ENCODE measurements at places on chromosomes 16 and 17.
A peak's percentile ranks its signal among the peaks of the same experiment; 100 is the strongest.

DNA sequence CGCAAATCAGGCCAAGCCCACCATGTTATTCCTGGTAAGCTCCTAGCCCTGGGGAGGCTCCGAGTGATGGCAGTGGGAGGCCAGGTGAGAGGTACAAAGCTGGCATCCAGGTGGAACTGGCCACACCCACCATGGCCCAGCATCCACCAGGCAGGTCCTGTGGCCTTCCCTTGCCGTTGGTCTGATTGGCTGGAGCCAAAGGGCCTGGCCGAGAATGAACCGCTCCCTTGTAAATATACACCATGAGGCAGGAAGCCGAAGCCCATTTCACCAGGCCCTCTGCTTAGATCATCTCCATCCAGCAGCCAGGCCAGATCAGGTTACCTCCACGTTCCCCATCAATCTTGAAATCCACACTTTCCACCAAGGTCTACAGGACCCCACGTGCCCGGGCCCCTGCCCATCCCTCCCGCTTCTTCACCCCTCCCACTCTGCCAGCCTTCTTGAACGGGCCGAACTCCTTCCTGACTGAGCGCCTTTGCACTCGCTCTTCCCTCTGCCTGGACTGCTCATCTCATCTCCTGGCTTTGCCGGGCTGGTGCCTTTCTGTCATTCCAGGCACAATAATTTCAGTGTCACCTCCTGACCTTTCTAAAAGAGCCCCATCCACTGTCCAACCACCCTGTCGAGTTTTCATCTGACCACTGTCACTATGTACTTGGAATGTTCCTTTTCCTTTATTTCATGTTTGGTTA, 5.8 kb downstream of the SOCS1 start:
- no peak for DNase-seq

DNA sequence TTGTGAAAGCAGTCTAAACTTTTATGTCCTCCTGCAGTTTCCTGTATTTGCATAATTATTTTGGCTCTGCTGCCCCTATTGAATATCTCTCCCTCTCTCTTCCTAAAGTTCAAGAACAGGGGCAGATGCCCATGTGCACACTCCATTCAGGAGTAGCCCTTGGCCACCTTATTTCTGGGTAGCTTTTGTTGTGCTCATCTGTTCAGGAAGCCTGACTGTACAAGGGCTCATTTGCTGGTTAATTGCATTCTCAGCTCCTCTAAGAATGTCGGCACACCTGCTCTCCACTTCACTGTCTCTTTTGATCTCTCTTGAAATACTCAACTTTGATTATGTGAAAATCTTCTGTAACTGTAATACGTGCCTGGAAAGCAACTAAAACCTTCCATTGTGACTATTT, 1378.8 kb upstream of the CDH8 start:
- DNase-seq, result no peak

DNA sequence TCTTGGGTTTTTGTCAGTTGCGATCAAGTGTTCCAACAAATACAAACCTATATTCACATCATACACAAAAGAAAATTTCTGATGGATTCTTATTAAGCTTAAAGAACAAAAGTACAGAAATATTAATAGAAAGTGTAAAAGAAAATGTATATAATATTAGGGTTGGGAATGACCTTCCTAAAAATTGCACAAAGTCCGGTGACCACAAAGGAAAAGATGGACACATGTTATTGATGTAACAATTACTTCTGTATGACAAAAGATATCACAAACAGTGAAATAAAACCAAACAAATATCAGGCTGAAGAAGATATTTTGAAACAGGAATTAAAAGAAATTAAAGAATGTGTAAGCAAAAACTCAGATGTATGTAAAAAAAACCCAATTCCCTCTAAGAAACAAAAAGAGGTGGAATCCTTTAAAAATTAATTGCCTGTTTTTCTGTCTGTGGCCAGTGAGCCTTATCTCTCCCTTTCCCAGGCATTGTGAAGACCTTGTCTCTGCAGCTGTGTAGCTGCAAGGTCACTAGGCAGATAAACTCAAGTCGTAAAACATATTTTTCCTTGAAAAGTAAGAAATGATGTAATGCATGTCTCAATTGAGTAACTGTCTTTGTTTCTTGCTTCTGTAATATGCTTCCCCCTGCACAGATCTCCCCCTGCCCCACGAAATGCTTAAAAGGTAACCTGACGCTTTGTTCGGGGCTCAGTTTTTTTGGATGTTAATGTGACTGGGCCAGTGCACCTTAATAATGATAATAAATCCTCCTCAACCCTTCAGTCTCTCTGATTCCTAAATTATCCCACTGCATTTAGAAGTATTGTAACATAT, 2.8 kb downstream of the ST6GALNAC1 start:
- no peak for DNase-seq

- no peak for DNase-seq
Observed at GRCh38 chr17:71978435-71978834, 142.4 kb upstream of the SOX9 start.

- no peak for DNase-seq
Observed at GRCh38 chr16:86639354-86639753, 61.0 kb downstream of the FOXL1 start.

- DNase-seq, result no peak
Observed at GRCh38 chr17:42639525-42640113, 19.5 kb upstream of the TUBG2 start.

DNA sequence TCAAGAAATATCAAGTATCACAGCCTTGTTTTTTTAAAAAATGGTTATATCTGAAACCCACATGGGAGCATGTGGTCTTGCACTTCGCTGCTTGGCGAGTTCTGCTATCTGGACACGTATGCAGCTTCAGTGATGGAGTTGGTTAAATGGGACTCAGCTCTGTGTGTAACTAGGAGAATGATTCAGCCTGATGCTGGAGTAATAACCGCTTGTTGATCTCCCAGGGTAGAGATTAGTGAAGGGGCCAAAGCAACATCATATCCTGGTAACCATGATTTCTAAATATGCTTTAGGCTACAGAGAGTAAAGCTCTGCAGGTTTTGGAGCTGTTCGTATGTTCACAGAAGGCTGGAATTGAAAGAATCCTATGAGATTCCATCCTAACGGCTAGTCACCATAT, 63.2 kb downstream of the IQCK start:
- DNase-seq, result no peak

DNA sequence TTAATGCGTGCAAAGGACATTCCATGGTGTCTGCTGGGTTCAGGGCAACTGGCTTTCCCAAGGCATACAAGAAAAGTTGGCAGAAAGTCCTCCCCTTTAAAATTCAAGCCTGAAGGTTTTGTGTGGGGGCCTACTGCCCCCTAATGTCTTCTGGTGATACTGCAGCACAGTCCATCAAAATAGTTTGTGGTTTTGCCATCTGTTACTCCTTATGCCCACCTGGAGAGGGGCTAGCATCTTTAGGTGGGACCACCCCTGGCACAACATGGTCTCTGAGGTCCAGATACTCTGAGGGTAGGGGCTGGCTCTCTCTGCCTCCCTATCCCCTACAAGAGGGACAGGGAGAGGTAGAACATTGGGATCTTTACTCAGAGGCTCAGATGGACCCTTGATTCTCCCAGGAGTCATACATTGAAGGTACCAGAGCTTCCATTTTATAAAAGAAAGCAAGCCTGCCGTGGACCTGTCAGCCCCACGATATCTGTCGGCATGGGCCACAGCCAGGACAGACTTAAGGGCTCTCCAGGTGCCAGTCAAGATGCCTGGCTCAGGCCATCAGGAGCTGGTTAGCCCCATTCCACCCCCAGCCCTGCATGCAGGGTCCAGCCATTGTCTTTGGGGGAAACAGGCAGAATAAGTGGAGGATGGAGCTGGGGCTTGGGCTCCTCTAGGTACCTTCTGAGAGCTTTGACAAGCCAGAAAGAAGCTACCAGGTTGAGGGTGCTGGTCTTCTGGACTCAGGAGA, 6.3 kb downstream of the ESRP2 start:
- DNase-seq, result no peak

- peak; percentile 80 for DNase-seq
Observed at GRCh38 chr16:88785106-88785924, at the start of gene PIEZO1. TSS of gene PIEZO1 (minus strand) at chr16:88785220. CDS start at chr16:88784964, 256 bp downstream.

GRCh38 chr16:66382966-66383299, 16.4 kb downstream of the CDH5 start:
- no peak for DNase-seq

- DNase-seq, result no peak
Observed at GRCh38 chr16:25395528-25395927, 137.9 kb upstream of the ZKSCAN2 start.

GRCh38 chr17:27741361-27741861, 58.9 kb downstream of the NOS2 start:
- no peak for DNase-seq

GRCh38 chr17:35529866-35530265, 7.6 kb downstream of the SLFN12L start:
- DNase-seq, result no peak

GRCh38 chr17:79943347-79944241, 92.1 kb downstream of the TBC1D16 start:
- no peak for DNase-seq

DNA sequence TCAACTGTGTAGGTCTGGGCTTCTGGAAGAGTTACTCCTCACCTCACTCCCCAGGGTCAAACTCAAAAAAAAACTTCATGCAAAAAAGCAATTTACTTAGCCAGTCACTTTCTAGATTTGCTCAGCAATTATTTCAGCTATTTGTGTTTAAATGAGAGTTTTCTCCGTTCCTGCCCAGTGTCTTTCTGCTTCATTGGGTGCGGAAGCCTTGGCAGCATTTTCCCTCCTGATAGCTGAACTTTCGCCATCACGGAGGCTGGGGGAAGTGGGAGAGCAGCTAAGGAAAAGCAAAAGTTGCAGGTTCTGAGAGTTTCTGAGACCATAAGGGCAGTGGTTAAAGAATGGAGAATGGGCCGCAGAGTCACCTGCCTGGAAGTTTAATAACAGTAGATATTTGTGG, 287.1 kb upstream of the DYNLRB2 start:
- no peak for DNase-seq

GRCh38 chr17:7354262-7354843, 603 bp upstream of the TMEM95 start:
- no peak for DNase-seq

DNA sequence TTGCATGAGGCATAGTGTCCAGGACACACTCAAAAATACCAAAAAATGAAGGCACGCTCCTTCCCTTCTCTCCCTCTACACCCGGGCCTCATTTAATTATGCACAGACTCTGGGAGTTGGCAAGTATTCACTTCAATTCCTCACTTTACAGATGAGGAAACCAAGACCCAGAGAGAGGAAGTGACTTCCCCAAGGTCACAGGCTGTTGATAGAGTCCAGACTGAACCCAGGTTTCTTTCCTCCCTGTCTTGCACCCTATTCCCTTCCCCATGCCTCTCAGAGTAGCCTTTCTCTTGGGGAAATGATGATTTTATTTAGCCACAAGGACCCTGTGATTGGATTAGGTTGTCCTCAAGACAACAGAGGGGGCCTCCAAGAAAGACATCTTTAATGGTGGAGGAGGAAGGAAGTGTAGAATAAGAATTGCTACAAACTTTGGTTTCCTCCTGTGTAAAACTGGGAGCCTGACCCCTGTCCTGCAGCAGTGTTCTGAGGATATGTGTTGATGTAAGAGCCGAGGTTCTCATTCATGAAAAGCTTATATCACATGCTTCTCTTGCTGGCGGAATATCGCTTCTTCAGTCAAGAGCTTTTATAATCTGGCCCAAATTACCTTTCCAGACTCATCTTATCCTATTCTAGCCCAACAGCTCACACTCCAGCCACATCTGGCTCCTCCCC, 48.8 kb upstream of the SIAH1 start:
- DNase-seq, result no peak

DNA sequence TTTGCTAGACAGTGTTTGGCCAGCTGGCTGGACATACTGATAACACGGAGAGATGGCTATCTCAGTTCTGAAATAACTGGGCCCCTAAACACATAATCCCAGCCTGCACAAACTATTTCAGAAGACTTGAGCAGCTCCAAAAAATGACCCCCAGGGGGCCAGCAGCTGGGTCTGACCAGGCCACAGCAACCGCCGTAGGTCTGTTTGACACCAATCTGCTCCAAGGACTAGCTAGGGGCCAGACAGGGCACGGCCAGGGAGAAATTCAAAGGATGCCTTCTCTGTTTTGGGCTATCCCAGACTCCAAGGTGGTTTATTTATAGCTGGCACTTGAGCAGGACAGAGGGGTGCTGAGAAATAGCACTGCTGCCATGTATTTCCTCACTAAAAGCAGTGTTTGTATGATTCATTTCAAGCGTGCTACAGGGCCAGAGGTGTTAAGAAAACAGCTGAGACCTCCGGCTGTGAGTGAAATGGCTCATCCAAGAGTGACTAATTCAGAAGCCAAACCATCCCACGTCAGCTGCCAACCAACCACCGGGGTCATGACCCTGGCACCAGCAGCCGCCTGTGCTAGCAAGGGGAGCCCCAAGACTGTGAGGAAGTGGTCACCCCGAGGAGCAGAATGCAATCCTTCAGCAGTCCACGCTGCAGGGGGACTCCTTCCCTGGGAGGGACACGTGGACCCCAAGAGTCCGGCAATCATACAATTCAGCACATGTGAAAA, 5.7 kb downstream of the GGA2 start:
- DNase-seq, result peak; percentile 21

GRCh38 chr17:45172232-45172540, 10.5 kb downstream of the HEXIM2 start:
- DNase-seq, result no peak

DNA sequence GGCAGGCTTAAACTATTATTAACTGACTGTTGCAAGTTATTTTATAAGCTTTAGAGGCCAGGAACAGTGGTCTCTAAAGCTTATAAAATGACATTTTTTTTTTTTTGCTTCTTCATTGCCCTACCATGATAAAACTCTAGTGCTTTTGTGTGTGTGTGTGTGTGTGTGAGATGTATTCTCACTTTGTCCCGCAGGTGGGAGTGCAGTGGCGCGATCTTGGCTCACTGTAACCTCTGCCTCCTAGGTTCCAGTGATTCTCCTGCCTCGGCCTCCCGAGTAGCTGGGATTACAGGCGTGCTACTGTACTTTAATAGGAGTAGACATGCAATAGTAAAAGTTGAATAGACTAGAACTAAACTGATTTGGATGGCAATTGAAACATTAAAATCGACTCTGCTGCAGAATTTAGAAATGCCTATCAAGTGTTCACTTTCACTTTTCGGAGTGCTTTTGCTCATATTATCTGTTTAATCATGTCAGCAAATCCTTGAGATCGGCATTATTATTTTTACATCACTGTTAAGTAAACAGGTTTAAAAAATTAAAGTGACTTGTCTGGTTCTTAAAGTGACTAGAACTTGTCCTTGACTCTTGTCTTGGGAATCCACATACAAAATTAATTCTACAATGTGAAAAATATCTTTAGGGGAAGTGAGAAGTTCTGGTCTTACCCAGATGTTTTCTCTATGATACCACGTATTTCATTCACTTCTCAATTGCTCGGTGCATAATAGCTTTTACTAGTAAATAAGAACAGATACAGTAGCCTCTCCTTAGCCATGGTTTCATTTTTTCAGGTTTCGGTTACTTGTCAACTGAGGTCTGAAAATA, 8.4 kb upstream of the PCTP start:
- DNase-seq, result no peak

- DNase-seq, result no peak
Observed at GRCh38 chr17:42674755-42675347, 1.9 kb downstream of the PLEKHH3 start.

GRCh38 chr17:49414271-49414621, 436 bp downstream of the PHB1 start:
- no peak for DNase-seq

Measured in stimulated activated CD4-positive, alpha-beta T cell treated with anti-CD3 and anti-CD28 coated beads, TNF-alpha, amount 100 ng/mL, for 4 hours (primary cell).